ENCODE measurements at places on chromosomes 5 and 9.

- no peak for DNase-seq
Observed at GRCh38 chr9:117091529-117091928, 323.3 kb downstream of the ASTN2 start.

GRCh38 chr5:124733329-124733650 lies 13.1 kb downstream of the ZNF608 start:
- DNase-seq: no peak

DNA sequence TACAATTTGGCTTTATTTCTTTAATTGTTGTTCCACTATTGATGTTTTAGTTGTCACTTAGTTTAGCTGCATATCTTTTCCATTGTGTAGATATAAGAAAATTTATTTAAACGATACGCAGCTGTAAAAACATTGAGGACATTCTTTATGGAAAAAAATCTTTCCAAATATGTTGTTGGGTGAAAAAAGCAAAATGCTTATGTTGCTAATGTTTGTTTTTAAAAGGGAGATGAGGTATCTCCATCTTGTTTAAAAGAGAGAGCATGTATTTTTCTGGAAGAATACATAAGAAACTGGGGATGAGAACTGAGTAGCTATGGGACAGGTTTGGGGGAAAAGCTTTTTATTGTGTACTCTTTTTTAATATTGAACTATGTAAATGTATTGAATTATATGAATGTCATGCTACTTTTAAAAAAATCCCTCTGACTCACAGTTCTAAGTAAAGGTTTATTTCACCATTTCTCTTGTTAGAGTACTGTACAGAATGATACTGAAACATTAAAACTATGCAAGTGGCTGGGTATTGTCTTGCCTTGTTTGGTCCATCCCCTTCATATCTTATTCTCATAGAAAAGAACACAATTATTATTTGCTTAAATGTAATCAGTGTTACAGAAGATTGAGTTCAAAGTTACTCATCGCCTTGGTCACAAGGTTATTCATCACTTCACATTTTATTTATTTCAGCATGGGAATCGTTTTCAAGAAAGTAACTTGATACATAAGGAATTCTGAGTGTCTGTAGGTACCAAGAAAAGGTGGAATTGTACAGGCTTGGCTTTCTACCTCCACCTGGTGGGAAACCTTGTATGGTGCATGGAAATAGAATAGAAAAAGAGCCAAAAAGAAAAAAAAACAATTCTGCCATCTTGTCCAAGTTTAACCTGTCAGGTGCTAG lies 85.8 kb downstream of the RIC1 start:
- peak; percentile 18 for DNase-seq

- no peak for DNase-seq
Observed at GRCh38 chr9:134988706-134989105, 71.0 kb upstream of the FCN1 start.

- DNase-seq: no peak
Observed at GRCh38 chr9:115212125-115212605, 94.2 kb upstream of the TNC start.

DNA sequence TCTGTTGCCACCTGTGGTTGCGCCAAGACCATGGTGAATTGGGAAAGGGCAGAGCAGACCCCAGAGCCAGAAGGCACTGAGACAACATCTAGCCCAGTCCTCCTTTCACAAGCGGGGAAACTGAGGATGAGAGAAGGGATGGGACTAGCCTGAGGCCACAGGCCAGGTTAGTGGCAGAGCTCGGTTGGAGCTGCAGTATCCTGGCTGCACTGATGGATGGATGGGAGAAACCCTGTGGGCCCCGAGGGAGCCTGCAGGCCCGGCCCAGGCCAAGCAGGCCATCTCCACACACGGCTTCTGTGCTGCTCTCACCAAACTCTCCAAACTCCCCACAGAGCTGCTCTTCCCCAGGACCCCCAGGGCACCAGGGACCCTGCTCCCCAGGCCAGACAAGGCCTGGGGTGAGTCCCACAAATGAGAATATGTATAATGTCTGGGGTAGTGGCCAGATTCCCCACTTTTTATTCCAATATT lies 60.2 kb downstream of the TSTD2 start:
- no peak for DNase-seq

DNA sequence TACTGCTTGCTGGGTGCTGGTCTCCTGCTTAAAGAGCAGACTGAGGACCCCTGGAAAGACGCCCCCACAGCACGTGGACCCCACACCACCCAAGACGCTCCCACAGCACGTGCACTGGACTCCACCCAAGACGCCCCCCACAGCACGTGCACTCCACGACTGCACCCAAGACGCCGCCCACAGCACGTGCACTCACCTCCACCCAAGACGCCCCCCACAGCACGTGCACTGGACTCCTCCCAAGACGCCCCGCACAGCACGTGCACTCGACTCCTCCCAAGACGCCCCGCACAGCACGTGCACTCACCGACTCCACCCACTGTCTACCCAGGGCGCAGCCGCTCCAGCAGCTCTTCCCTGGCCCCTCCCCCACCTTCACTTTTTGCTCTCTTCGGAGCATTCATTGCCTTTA lies 50.5 kb downstream of the EHMT1 start:
- DNase-seq: no peak

DNA sequence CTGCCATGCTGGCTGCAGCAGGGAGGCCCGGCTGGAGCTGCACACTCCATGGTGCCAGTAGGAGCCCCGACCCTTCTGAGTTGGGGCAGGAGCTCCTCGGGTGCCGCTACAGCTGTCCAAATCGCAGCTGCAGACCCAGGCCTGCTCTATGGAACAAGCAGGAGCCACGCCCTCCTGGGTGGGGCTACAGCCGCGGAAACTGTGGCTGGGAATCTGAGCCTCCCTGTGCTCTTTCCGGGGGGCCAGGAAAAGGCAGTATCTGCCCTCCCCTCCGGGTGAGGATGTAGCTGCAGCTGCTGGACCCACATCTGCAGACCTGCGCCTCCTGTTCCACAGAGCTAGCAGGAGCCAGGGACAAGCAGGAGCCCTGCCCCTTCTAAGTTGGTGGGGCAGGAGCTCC lies 278.9 kb upstream of the ACTBL2 start:
- no peak for DNase-seq

DNA sequence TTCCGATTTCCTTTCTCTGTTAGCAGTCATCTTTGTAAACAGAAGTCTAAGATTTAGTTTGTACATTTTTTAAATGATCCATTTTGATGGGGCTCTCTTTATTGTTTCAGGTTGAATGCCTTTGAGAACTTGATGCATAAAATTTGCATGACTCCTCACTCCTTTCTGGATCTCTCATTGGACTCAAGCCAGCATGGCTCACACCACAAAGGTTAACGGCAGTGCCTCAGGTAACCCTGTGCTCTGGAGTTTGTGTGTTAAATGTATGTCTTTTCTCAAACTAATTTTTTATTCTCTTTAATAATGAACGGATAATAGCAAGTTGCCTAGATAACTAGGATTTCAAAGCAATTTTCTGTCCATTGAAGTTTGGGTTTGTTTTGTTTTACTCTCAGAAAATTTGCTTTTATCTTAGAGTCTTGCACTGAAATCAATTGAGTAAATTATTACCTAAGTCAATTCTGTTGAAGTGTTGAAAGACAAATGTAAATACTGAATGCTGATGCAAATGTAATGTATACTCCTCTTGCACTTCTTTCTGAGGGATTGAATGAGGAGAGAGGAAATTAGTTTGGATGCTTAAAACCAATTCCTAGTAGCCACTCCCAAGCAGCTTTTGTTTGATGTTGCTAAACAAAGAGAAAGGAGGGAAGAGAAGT lies 164.6 kb upstream of the DMRT1 start:
- DNase-seq: no peak

DNA sequence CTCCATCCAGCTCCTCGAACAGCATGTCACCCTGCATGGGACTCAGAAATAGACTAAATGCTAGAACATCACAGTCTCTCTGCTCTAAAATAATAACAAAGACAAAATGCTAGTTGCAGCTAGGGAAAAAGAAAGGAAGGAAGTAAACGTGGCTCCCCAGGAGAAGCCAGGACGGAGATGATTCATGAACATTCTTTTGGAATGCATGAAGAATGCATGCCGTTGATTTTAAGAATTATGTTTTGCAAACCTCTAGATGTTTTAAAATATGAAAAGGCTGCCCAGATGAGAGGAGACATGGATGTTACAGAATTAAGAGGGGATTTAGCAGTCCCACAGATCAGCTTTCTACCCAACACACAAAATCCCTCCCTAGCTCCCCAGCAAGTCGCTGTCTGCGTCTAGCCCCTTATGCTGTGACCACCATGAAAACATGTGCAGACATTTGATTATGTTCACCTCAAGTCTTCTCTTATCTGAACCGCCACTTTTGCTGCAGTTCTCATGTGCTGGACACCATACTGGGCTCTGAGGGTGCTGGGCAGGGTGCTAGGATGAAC lies 139.4 kb upstream of the LMX1B start:
- no peak for DNase-seq

GRCh38 chr9:18596920-18597319 lies 123.0 kb downstream of the ADAMTSL1 start:
- no peak for DNase-seq

- DNase-seq: no peak
Observed at GRCh38 chr5:150513375-150514309, 5.7 kb downstream of the NDST1 start.

GRCh38 chr5:118008779-118009178 lies 979.6 kb downstream of the DTWD2 start:
- DNase-seq: no peak

DNA sequence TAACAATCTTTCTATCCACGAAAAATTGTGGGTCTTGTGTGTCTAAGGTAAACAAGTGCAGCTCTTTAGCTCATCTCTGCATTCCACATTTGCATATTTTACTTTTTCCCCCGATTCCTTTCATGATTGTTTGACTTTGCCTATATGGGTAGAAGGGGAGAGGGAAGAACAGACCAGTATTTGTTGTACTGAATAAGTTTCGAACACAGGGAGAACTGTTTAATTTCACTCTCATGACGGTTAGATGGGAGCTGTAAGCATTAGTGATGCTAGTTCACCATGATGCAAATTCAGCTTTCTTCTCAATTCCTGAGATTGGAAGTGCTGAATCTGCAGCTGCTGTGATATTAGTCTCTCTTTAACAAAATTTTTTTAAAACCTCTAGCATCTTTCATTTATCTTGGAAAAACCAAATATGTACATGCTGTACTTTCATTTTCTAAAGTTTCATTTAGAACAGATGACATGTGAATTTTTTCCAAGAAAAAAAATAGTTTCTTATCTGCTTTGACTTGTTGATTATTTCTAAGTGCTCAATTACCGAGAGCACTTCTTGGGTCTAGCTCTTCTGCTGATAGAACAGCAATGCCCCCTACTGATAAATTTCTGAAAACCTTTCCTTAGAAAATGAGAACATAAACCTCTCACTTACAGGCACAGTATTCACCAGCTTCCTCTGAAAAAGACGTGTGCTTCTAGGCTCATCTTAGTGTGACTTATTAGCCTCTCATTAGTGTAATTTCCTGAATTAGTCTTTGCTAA lies 149.5 kb downstream of the BAAT start:
- DNase-seq: peak; percentile 1

GRCh38 chr9:18393340-18394130 lies 80.4 kb upstream of the ADAMTSL1 start:
- DNase-seq: peak; percentile 39

DNA sequence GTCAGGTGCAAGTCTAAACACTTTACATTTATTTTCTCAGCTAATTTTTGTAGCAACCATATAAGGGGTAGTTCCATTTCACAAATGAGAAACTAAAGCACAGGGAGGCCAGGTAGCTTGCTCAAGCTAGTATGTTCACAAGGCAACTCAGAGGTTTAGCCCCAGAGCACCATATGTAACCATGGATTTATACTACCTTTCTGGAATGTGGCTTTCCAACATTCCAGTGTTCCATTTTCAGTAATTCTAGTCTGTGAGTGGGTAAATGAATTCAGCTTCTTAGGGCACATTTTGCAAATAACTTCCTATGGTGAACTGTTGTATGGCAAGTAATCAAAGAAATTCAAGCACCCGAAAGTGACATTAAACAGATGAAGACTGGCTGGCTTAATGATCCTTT lies 25.0 kb upstream of the CAST start:
- no peak for DNase-seq

DNA sequence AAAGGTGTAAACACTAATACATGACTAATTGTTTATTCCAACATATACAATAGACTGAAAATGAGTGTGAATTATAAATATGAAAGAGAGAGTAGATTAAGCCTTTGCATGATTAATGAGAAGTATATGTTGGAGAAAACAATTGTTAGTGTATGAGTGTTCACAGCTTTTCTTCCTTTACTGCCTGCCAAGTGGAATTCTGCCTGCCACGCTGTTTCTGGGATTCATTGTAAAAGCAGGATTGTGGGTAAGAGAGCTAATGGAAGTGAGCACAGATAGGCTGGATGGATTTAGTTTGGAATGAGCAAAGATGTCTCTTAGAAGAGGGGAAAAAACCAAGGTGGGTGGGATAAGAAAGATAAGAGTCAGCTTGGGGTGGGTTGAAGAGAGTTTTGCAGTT lies 129.6 kb upstream of the NMUR2 start:
- DNase-seq: no peak

GRCh38 chr5:51373880-51374523 lies 9.2 kb upstream of the ISL1 start:
- no peak for DNase-seq

DNA sequence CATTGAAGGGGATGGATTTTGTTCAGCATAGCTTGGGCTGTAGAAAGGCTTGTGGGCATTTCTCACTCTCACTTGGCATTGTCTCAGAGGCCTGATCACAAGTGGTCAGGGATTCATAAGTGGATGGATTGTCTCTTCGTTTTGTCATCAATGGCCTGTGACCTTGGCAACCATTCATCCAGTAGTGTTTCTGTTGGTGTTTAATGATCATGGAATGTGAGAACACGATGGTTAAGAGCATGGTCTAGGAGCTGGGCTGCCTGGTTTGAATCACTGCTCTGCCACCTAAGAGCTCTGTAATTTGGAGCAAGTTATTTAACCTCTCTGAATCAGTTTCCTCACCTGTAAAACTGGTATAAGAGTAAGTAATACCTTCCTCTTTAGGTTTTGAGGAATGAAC lies 430.1 kb upstream of the MEF2C start:
- no peak for DNase-seq
